ENCODE measurements at places on chromosomes 3 and 15.

DNA sequence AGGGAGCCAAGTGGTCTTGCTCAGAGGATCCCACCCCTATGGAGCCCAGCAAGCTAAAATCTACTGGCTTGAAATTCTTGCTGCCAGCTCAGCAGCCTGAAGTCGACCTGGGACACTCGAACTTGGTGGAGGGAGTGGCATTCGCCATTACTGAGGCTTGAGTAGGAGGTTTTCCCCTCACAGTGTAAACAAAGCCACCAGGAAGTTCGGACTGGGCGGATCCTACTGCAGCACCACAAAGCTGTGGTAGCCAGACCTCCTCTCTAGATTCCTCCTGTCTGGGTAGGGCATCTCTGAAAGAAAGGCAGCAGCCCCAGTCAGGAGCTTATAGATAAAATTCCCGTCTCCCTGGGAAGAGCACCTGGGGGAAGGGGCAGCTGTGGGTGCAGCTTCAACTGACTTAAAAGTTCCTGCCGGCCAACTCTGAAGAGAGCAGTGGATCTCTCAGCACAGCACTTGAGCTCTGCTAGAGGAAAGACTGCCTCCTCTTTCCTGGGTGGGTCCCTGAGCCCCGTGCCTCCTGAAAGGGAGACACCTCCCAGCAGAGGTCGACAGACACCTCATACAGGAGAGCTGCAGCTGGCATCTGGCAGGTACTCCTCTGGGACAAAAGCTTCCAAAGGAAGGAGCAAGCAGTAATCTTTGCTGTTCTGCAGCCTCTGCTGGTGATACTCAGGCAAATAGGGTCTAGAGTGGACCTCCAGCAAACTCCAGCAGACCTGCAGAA is 576.3 kb upstream of the NECTIN3 start:
- DNase-seq = no peak

GRCh38 chr3:39936848-39937247 is 127.4 kb downstream of the MYRIP start:
- DNase-seq = no peak

DNA sequence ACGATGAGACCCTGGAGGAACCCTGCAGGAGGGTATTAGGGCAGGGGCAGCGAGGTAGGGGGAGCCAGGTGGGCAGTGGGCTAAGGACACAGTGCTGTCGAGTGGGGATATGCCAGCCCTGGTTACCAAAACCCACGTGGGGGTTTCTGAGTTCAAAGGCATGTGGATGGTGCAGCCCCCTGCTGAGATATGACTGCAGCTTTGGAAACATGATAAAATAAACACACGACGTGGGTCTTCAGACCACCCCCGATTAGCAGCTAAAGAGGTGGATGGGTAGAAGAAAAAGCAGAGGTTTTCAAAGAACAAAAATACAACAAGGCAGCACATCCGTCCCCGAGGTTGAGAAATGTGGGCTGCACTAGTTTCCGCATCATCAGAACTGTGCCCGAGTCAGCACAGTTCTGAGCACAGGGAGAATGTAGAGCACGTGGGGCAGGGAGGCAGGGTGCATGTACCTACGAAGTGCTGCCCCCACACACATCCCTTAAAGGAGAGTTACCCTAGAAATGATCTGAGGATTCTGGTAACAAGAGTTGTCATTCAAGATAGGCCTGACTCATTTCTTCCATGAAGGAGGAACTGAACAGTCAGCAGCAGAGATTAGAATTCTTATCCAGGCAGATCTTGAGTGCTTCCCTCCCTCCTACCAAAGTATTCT is 121.3 kb downstream of the RPLP1 start:
- no peak for DNase-seq

- no peak for DNase-seq
Observed at GRCh38 chr3:189529468-189529867, 101.7 kb upstream of the TP63 start.

GRCh38 chr3:174199696-174200095 is 659.4 kb upstream of the NAALADL2 start:
- DNase-seq = no peak

GRCh38 chr3:150739200-150739863 is 23.6 kb downstream of the SIAH2 start:
- no peak for DNase-seq

DNA sequence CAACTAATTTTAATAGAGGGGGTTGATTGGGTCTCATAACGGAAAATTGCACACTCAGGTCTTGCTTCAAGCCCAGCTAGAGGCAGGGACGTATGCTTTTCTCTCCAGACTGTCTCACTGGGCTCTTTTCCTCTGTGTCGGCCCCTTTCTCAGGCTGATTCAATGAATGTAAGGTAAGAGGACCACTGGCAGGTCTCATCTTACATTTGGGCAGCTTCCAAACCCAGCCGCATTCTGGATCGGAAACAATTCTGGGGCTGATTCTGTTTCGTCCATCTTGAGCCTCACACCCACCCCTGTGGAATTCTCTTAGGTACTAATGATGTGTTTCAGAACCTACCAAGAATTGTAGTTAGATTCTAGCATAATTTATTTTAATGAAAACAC is 40.7 kb downstream of the TMEM212 start:
- DNase-seq = no peak

GRCh38 chr3:20099060-20099459 is 58.8 kb downstream of the KAT2B start:
- DNase-seq = no peak

GRCh38 chr3:110184536-110184935 is 847.2 kb upstream of the DPPA4 start:
- DNase-seq = no peak

GRCh38 chr15:29693225-29693624 is 129.0 kb downstream of the TJP1 start:
- DNase-seq = no peak

- peak; percentile 81 for DNase-seq
Observed at GRCh38 chr15:64989416-64990167, at the start of gene SPG21. Gene SPG21 (minus strand): TSS chr15:64989914. CDS start chr15:64983569, 6,345 bp downstream.

DNA sequence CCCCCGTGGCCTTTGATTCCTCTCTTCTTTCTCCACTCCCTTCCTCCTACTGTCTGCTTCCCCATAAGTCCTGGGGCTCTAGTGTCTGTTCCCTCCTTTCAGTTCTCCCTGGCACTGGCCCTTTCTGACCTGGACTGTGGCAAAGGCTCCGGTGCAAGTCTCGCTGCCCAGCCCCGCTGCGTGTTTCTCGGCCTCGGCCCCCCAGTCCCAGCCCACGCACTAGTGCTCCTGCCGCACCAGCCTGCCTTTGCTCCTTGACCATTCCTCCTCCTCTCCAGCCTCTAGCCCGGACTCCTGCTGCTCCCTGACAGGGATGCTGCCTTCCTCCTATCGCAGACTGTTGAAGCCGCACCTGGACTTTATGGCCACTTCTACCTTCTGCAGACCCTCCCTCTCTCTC is 2.1 kb downstream of the TM6SF1 start:
- no peak for DNase-seq

- DNase-seq = no peak
Observed at GRCh38 chr3:59406943-59407342, 357.1 kb upstream of the CFAP20DC start.

DNA sequence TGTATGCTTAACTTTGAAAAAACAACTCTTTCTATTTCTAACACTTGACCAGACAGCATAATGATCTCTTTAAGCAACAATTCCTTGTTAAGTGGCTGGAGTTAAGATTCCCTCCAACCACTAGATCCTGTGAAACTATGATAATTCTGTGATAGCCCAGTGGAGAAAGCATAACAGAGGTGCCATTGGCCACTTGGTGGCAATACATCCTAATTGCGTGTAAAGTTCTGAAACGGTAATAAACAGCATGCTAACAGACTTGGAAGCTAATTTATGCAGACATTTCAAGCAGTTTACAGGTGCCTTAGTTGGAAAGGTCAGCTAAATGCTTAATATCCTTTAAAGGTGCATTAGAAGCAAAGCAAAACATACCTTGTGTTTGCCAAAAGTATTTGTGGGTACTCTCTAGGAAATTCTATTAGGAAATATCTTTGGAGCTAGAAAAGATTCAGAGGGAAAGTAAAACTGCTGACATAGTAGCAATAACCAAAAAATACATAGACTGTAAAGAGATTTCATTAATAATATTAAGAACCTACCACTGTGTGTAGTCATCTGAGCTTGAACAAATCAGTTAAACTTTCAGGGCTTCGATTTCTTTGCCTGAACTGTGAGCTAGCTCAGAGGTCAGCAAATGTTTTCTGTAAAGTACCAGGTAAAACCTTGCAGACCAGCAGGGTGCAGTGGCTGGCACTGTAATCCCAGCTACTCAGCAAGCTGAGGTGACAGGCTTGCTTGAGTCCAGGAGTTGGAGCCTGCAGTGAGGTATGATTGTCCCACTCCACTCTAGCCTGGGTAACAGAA is 19.0 kb upstream of the CSTA start:
- no peak for DNase-seq

GRCh38 chr3:152539191-152539764 is 270.5 kb downstream of the MBNL1 start:
- no peak for DNase-seq

DNA sequence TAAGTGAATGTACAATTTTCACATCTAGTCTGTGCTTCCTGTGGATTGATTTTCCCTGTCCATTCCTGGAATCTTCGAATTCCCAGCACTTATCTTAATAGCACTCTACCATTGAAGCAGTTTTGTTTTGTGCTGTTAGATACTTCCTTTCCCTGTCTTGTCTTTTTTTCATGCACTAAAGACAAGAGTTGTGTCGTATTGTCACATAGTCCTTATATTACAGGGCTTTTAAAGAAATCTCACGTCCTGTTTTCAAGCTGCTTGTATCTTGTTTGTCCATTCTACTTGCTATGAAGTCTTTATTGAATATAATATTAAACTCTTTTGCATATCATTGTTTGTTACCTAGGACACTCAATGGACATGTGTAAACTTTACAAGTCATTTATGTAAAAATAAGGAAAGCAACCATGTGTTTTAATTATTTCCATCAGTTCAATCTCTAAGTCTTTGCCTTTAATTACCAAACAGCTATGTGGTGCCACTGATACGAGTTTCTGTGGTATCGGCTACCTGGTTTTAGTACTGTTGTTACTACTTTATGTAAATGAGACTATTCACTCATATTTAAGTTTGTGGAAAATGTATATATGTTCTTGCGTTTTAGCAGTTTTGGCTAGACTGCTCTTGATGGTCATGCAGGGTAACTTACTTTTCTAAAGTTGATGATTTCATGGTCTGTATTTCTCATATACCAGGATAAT is 10.3 kb downstream of the PIK3CA start:
- DNase-seq = no peak

DNA sequence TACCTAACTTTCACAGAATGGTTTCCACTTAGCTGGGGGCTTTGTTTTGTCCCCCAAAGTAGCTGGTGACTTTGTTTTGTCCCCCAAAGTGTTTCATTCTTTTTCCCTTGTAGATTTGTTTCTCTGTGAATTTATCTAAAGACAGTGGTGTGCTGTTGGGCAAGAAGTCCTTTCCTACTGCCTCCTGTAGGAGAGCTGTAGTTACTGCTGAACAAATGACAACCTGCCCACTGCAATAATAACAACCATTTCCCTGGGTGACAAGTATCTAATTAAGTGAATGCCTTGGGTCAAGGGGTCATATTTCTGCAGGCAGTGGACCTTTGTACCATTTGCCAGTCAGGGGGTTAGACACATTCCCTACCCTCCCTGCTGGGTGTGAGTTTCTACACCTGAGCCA is 125.4 kb upstream of the BFSP2 start:
- DNase-seq = no peak

DNA sequence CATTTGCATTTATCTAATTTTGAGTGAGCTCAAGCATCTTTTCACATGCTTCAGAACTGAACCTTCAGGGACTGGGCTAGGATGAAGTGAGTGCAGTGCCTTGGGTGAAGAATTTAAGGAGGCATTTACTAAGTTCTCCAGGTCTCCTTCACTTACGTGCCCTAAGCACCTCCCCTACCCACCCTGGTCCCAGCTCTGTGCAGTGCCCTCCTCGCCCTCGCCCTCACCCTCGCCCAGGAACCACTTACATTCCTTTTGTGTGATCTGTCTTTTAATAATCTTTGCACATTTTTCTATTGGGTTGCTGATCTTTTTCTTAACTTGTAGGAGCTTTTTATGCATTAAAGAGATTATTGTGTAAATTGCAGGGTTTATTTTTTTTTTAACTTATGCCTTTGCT is 322.6 kb downstream of the THSD4 start:
- DNase-seq = no peak

GRCh38 chr15:72999586-72999985 is 52.7 kb upstream of the NEO1 start:
- no peak for DNase-seq

GRCh38 chr15:74995182-74995778 is at the start of gene SCAMP5:
Gene SCAMP5 (plus strand): TSS chr15:74995563. CDS start chr15:75011840, 16,277 bp downstream.
- peak; percentile 74 for DNase-seq

DNA sequence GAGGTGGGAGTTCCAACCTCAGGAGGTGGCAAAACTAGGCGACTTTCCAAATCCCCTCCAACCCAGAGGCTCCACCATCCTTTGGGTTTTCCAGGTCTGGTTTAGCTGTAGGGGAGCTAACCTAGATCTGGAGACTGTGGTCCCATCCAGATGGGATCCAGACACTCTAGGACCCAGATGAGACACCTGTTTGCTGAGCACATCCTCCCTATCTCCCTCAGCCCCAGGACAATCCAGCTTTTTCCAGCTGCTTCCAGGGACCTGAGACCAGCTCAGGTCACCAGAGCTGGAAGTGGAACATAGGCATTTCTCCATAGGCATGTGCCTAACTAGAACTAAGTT is 18.2 kb downstream of the CRTAP start:
- DNase-seq = no peak

DNA sequence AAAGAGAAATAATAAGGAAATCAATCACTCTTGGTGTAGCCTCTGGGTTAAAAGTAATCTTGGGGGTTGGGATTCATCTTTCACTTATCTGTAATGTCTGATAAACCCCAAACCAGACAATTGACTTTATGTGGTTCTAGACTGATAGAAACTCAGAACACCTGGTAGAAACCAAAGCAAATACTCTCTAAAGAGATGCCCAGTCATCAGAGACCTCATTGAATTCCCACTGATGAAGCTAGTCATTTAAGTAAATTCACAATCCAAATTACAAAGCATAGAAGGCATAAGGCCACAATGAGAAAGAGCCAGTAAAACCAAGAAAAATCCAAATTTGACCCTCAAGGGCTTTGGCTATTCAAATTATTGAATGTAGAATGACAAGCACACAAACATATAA is 250.6 kb downstream of the MBNL1 start:
- DNase-seq = no peak

- no peak for DNase-seq
Observed at GRCh38 chr3:119600732-119601131, 3.0 kb downstream of the PLA1A start.
